T47D (cell line): ENCODE measurements at places on chromosomes 5 and 9.

DNA sequence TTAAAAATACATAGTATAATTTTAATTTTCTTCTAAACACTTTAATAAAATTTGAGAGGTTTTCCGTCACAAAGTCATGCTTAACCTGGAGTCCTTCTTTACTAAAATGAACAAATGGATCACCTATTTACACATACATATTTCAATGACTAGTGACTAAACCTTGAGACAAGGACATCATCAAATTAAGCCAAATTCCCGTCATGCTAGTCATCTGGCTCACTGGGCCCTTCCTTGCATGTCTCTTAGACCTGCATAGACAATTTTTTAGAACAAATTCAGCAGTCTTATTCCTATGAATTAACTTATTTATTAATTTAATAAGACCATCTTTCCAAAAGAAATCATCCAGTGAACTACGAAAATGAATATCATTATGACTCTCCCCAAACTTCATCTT is 26.6 kb downstream of the ERAP2 start:
- DNase-seq, result no peak

DNA sequence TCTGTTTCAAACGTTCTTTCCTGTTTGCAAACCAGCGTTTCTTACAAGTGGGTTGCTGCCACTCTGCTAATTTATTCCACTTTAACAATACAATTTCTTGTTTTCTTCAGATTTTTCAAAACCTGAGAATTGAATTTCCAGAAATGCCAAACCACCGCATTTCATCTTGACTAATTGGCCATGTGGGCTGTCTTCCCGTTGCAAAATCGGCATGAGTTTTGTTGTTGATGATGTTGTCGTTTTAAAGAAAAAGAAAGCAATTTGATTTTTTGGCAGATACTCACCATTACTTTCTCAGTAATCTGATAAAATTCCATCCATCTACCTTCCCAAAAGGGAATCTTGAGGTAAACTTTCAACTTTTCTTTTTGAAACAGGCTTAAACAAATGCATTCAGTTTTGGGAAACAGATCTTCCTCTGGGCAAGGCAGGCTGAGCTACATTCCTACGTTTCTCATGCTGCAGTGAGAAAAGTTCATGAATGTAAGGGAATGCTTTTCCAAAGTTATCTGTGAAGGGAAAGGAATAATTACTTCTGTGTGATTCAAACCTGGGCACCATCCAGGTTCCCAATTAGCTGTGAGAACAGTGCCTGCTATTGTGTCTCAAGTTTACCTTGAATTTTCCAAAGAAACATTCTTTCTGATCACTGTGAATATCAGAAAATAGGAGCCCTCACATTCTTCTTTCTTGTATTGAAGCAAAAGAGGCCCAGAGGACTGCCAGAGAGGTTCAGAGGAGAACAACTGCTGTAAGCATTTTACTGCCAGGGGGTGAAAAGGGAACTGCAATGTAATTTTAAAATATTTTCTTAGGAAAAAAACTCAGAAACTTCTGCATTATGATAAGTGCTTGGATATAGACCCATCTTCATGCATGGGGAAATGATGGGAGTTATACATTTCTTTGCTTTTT is 100.7 kb upstream of the TUT7 start:
- DNase-seq, result no peak

GRCh38 chr5:6565492-6565891 is 67.4 kb downstream of the NSUN2 start:
- DNase-seq, result no peak

DNA sequence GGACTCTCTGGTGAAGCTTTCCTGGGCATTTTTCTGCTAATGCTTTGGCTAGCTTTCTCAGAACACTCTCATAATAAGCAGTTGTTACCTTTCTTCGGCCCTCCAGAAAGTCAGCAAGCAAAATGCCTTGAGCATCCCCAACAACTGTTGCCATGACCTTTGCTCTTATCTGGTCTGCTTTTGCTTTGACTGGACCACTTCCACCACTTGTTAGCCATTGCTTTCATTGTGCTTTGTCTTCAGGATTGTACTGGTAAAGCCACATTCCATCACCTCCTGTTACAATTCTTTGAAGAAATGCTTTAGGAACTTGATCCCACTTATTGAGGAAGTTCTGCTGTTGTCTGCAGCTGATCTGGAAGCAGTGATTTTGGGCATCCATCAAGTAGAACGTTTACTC is 35.7 kb downstream of the RAD50 start:
- DNase-seq, result peak; percentile 19

DNA sequence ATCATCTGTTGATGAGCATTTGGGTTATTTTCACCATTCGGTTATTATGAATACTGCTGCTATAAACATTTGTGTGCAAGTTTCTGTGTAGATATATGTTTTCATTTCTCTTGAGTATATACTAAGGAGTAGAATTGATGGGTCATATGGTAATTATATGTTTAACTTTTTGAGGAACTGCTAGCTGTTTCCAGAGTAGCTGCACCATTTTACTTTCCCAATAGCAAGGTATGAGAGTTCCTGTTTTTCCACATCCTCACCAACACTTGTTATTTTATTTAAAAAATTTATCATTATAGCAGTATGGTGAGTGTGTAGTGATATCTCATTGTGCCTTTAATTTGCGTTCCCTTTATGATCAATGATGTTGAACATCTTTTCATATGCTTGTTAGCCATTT is 29.2 kb downstream of the CD14 start:
- DNase-seq, result no peak

GRCh38 chr5:132388244-132389050 is 18.9 kb downstream of the SLC22A5 start:
- DNase-seq, result no peak

DNA sequence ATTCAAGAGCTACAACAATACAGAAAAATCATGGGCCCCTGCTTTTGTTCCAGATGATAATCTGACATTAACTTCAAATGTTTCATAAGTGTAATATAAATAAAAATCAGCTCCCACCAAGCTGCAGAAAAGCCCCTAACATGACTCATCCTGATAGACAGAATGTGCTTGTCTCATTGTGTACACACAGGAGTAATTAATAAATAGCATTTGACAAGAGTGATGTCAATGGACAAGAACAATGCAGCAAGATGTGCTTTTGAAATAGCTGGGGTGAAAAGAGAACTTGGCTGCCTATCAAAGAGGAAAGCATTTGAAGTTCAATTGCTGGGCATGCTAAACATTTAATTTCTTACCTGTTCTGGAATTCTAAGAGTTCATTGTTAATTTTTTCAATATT is 79.2 kb downstream of the DNAH5 start:
- DNase-seq, result no peak

DNA sequence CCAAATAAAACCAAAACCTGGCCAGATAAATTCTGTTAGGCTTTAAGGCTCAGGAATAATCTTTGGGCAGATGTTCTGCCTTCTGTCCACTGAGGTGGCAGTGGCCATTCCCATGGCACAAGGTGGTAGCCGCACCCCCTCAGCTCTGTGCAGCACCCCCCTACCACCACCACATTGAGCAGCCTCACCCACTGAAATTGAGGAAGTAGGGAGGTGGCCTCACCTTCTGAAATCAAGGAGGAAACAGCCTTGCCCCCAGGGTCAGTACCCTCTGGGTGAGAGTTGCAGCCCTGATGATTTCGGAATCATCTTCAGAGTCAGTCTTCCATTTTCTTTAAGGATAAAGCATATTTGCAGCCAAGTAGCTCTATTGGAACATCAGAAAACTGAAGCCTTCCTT is 204.8 kb upstream of the PIK3R1 start:
- no peak for DNase-seq

DNA sequence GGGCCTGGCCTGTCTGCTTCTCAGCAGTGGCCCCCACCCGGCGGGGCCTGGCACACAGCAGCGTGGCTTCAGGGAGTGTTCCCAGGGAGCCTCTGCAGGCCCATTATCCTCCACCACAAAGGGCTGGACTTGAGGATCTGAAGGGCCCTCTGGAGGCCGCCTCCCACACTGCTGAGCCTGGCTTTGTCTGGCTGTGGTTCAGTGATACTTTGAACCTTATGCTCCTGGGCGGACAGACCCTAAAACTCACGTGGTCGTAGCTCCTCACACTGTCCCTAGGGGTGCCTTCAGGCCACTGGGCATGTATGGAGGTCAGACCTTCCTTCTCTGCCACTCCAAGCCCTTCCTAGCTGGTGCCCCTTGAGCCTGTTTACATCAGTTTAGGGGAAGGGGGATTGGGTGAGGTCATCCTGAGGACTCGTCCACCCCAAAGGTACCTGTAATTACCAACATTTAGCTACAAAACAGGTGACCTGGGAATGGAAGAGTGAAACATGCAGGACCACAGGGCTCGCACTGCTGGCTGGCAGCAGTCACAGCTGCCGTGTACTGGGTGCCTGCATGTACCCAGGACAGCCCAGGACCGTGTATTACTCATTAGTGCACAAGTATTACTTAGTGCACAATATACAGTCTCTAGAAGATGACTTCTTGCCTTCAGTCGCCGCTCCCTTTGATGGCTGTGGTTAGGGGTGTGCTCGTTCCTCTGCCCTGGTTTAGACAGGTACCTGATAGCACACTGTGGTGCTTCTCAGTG is 8.5 kb downstream of the GRHPR start:
- no peak for DNase-seq
